Mesenchymal stem cell (in vitro differentiated cells and primary cell): ENCODE measurements at places on chromosomes 1 and 21.

DNA sequence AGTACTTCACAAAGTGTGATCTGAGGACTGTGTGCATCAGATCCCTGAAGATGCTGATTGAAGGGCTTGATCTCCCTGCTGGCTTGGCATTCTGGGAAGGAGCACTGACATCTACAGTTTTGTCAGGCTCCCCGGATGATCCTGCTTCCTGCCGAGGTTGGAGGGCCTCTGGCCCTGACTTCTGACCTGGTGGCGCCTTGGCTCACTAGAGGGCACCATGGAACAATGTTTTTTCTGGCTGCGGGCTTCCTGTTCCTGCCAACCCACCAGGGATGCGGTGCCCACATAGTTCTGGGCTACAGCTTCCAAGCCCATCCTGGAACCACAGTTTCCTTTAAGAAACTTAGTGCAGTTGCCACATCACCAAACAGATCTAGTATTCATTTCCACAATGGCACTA is 38.8 kb upstream of the RASAL2 start:
- H3K4me1 ChIP-seq, result peaks cover 13% of the 10 kb centered on the region
- H3K27me3 ChIP-seq, result no peaks in the 10 kb centered on the region
- H3K4me3 ChIP-seq, result no peak overlapping the region
- H3K36me3 ChIP-seq, result no peaks in the 10 kb centered on the region
- no peak overlapping the region for H3K27ac ChIP-seq

DNA sequence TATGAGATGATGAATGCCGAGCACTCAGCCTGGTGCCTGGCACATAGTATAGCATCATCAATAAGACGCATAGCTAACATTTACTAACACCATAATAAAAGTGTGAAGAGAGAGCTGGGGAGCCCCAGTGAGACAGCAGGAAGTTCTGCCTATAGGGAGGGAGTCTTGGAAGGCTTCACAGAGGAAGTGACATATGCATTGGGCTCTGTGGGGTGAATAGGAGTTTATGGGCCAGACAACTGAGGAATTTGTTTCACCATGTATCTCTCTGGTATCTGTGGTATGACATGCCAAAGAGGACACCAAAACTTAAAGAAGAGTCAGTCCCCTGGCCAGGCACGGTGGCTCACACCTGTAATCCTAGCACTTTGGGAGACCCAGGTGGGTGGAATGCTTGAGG is 118.3 kb upstream of the TMEM51 start:
- H3K27me3 ChIP-seq, result no peaks in the 10 kb centered on the region
- DNase-seq, result no peak
- peaks cover 24% of the 10 kb centered on the region for H3K4me1 ChIP-seq

- H3K4me3 ChIP-seq, result no peak overlapping the region
- H3K4me1 ChIP-seq, result peaks cover 32% of the 10 kb centered on the region
- DNase-seq, result no peak
- peaks cover 6% of the 10 kb centered on the region for H3K27me3 ChIP-seq
These were observed 1.0 kb downstream of the BEST4 start for GRCh38 chr1:44786841-44787426.

GRCh38 chr21:27570306-27570868 is 603.5 kb upstream of the ADAMTS5 start:
- H3K4me1 ChIP-seq, result peaks cover 2% of the 10 kb centered on the region
- H3K27ac ChIP-seq, result peak overlapping the region; percentile 100
- H3K4me3 ChIP-seq, result peak overlapping the region; percentile 63
- H3K27me3 ChIP-seq, result no peaks in the 10 kb centered on the region

- peak; percentile 21 for DNase-seq
- no peaks in the 10 kb centered on the region for H3K4me1 ChIP-seq
- no peaks in the 10 kb centered on the region for H3K27me3 ChIP-seq
- no peak overlapping the region for H3K27ac ChIP-seq
- no peaks in the 10 kb centered on the region for H3K36me3 ChIP-seq
These were observed 14.6 kb downstream of the MED18 start for GRCh38 chr1:28343405-28343804.

- no peaks in the 10 kb centered on the region for H3K27me3 ChIP-seq
- peaks cover 6% of the 10 kb centered on the region for H3K4me1 ChIP-seq
- no peaks in the 10 kb centered on the region for H3K36me3 ChIP-seq
- peak; percentile 84 for DNase-seq
These were observed 20.9 kb downstream of the ERICH3 start for GRCh38 chr1:74652711-74653139.

- H3K4me3 ChIP-seq, result no peak overlapping the region
- peak overlapping the region; percentile 61 for H3K27ac ChIP-seq
These were observed 1.2 kb upstream of the DHCR24 start for GRCh38 chr1:54888080-54888733.
